AG10803 (cell line): ENCODE measurements at places on chromosomes 12 and 14.

DNA sequence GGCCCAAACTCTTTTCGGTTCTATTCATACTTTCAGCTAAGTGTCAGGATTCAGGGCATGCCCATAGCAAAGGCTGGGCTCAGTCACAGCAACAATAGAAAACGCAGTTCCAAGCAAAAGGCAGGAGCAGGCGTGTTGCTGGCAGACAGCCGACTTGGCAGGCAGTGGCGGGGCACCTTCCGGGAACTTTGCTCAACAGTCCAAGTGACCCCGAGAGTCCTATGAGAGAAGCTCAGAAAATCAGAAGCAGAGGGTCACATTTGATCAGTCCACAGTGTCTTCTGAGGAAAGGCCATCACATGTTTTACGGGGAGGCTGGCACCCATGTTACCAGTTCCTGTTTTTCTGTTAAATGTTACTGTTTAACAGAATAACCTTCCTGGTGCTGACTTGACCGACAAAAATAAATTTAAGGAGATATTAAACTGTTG is 115.0 kb downstream of the DACT1 start:
- no peak for DNase-seq

- DNase-seq, result no peak
Measured at GRCh38 chr12:27493260-27493940, 30.6 kb upstream of the PPFIBP1 start.

- DNase-seq, result no peak
Measured at GRCh38 chr12:1732914-1733313, 42.0 kb downstream of the ADIPOR2 start.

DNA sequence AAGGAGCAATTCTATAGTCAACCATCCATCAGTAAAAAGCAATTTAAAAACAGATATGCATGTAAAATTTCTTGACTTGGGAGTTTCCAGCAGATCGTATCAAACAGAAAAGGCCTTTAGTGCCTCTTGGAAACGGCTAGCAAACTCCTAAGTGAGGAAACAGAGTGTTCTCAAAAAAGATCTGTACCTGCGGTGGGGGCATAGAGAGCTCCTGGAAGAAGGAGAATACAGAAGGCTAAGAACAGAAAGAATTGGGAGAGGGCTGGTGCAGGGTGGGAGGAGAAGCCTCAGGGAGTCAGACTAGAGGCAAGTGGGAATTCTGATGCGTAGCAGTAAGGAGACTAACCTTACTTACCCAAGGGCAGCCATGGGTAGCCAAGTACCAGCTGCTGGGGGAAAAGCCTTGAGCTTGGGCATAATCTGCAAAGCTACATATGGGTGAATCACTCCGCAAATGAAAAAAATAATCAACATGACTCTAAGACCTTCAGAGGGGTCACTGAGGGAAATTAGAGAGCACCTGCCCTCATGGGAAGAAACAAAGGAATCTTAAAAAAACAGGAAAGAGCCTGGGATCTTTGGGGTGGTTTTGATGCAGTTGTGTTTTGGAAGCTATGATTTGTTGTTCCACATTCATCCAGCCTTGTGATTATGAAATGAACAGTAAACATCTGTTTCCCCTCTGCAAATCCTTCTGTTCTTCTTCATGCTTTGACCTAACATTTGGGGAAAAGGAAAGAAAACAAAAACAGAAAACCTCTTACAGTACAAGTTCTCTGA is 10.4 kb downstream of the RHOJ start:
- DNase-seq, result no peak

DNA sequence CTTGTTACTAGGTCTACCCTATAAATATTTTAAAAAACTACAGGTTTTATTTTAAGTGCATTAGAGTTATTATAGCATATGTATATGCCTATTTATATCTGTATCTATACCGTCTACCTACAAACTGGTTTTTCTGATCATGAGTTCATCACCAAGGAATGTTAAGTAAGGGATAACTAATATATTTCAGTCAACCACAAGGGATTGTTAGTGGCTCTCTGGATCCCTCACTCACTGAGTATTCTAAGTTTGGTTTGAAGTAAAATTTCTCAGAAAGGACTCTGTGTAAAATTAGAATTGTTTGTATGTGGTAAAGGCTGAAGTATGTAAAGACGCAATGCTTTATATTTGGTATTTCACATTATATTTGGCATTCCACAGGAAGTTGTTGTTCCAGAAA is 4.8 kb downstream of the EPYC start:
- DNase-seq, result no peak

- peak; percentile 8 for DNase-seq
Measured at GRCh38 chr12:114018669-114019068, 52.5 kb upstream of the RBM19 start.
